ENCODE measurements at places on chromosomes 6 and 20.

GRCh38 chr6:7912024-7912423 is 1.4 kb upstream of the TXNDC5 start:
- DNase-seq = no peak

DNA sequence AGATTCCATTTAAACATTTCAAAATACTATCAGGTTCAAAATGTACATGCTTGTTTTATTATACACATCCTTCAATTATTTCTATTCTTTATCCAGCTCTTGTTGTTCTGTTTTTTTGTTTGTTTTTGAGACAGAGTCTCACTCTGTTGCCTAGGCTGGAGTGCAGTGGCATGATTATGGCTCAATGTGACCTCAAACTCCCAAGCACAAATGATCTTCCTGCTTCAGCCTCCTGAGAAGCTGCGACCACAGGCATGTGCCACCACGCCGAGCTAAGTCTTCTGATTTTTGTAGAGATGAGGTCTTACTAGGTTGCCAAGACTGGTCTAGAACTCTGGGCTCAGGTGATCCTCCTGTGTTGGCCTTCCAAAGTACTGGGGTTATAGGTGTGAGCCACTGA is 44.1 kb upstream of the SMIM29 start:
- DNase-seq = no peak

GRCh38 chr20:7155282-7155681 is 387.8 kb downstream of the BMP2 start:
- DNase-seq = no peak

DNA sequence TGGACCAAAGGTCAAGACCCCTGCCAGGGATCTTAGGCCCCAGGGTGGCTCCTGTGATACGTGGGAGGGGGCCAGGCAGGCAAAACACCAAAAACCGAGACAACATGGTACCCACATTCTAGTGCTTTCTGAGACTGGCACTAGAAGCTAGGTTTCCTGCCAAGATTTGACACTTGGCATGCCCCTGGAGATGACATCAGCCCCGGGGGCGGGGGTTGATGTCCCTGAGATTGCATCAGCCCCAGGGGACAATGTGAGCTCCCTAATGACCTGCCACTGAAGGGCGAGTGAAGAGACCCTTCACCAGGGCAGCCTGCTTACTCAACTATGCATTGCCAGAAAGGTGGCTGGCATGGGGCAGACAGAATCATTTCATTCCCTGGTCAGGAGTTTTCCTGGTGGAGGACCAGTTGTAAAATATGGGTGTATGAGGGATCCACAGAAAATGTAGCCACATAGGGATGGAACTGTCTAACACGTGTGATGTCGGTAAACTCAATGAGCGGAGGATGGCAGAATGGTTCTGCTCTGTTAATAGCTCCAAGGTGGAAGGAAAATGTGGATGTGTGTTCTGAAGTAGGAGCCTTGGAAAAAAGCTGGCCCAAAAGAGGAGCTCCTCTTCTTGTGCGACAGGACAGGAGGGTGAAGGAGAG is 219.7 kb downstream of the UNC5CL start:
- no peak for DNase-seq

GRCh38 chr20:4089756-4090487 is 74.6 kb upstream of the RNF24 start:
- no peak for DNase-seq

DNA sequence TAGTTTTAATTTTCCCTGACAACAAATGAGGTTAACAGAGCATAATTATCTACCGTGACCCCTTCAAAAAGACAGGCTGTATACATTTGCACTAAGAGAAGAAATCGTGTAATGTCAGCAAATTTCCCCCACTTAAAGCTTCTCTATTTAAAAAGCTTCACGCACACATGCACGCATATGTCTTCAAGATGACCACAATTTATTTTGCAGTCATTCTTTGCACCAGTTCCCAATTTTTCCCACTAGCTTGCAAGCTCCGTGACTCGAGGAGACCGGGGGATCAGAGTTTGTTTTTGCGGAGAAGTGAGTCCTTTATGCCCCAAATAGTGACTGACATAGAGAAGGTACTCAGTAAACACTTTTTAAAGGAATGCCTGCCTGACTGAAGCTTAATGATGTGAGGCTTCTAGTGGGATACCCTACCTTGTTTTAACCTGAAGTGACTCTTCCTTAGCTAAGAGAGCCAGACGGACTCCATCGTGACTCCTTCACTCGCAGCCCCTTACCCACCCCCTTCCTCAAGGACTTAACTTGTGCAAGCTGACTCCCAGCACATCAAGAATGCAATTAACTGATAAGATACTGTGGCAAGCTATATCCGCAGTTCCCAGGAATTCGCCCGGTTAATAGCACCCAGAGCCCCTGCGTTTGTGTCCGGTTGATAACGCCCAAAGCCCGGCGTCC is 9.3 kb upstream of the NQO2 start:
- no peak for DNase-seq

- DNase-seq = no peak
These were observed 1959.8 kb upstream of the DEFB115 start for GRCh38 chr20:29297411-29298270.

- DNase-seq = no peak
These were observed 39.5 kb upstream of the CHRNA4 start for GRCh38 chr20:63400486-63401210.

DNA sequence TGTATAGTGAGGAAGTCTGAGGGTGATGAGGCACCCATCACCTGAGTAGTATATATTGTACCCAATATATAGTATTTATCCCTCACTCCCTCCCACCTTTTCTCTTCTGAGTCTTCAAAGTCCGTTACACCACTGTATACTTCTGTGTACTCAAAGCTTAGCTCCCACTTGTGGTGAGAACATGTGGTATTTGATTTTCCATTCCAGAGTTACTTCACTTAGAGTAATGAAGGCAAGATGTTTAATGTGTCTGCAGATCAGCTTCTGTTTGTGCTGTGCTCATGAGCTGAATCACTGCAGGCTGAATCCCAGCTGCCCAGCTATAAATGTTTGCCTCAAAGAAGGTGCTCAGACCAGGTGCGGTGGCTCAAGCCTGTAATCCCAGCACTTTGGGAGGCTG is 139.3 kb upstream of the FOXA2 start:
- no peak for DNase-seq

DNA sequence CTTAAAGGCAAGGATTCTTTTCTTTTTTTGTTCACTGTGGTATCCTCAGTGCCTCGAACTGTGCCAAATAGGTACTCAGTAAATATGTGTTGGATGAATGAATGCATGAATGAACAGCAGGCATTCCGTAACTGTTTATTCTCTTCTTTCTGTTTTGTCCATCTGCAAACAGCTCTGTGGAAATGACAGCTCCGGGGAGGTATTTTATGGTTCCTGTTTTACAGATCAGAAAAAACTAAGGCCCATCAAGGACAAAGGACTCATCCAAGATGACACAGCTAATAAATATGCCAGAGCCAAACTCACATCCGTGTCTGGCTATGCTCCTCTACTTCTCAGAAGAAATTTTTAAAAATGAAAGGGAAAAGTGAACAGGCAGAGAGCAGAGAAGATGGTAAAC is 21.0 kb downstream of the JPH2 start:
- no peak for DNase-seq

Measured in effector CD8-positive, alpha-beta T cell (primary cell).